Activated B cell treated with CpG ODN at 0.5 μM for 24 hours (primary cell): ENCODE measurements at places on chromosomes 5 and 9.

- no peaks in the 10 kb centered on the region for H3K36me3 ChIP-seq
- peaks cover 12% of the 10 kb centered on the region for H3K4me1 ChIP-seq
- no peak overlapping the region for H3K4me3 ChIP-seq
Observed at GRCh38 chr5:171634511-171634910, 151.1 kb upstream of the SMIM23 start.

DNA sequence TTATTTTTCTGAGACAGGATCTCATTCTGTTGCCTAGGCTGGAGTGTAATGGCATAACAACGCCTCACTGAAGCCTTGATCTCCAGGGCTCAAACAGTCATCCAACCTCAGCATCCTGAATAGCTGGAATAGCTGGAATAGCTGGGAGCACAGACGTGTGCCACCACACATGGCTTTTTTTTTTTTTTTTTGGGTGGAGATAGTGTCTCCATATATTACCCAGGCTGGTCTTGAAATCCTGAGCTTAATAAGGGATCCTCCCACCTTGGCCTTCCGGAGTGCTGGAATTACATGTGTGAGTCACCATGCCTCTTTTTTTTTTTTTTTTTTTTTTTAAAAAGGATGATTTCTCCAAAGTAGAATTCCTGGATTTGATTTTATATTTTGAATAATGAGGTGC lies 60.7 kb downstream of the NSD1 start:
- no peaks in the 10 kb centered on the region for H3K27me3 ChIP-seq
- no peak for DNase-seq
- no peak overlapping the region for H3K4me3 ChIP-seq
- no peak overlapping the region for H3K27ac ChIP-seq
- peaks cover 10% of the 10 kb centered on the region for H3K4me1 ChIP-seq
- peaks cover 56% of the 10 kb centered on the region for H3K36me3 ChIP-seq

DNA sequence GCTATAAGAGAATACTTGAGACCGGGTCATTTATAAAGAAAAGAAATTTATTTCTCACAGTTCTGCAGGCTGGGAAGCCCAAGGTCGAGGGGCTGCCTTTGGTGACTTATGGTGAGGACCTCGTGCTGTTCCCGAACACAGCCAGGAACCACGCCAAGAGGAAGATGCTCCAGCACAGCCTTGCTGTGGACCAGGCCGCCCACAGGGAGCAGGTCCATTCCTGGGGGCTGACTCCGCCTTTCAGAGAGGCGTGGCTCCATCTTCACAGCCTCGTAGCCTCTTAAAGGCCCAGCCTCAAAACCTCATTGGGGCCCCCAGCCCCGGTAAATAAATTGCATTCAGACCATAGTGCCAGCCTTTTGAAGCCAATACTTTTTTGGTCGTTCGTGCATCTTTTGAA lies 93.5 kb upstream of the CACNA1B start:
- peaks cover 33% of the 10 kb centered on the region for H3K36me3 ChIP-seq
- no peak for DNase-seq
- no peak overlapping the region for H3K4me3 ChIP-seq
- peaks cover 4% of the 10 kb centered on the region for H3K4me1 ChIP-seq
- no peak overlapping the region for H3K27ac ChIP-seq

DNA sequence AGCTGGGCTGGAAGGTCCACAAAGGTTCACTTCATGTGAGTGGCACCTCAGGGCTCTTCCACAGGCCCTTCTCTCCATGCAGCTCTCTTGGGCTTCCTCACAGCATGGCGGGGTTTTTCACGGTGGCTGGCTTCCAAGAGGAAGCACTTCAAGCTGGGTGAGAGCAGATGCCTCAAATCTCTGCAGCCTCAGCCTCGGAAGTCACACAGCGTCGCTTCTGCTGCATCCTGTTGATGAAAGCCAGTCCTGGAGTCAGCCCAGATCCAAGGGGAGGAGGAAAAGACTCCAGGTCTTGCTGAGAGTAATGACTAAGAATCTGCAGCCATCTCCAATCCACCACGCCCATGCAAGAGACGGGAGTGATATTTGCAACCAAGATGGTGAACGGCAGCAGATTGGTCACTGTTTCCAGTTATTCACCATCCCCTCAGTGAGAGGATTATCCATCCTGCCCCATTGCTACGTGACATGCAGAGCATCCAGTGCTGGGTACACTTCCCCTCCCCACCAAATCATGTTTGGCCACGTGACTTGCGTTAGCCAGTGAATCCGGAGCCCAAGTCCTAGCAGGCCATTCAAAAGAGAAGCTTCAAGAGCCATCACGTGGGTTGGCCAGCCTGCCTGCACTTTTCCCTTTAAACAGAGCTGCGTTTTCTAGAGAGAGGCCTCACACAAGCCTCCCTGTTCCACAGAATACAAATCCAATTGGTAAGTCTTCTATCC lies 173.9 kb downstream of the C9orf50 start:
- no peak overlapping the region for H3K4me3 ChIP-seq
- H3K27ac ChIP-seq, result no peak overlapping the region
- no peaks in the 10 kb centered on the region for H3K36me3 ChIP-seq
- H3K4me1 ChIP-seq, result no peaks in the 10 kb centered on the region
- H3K27me3 ChIP-seq, result peaks cover 22% of the 10 kb centered on the region
- no peak for DNase-seq

DNA sequence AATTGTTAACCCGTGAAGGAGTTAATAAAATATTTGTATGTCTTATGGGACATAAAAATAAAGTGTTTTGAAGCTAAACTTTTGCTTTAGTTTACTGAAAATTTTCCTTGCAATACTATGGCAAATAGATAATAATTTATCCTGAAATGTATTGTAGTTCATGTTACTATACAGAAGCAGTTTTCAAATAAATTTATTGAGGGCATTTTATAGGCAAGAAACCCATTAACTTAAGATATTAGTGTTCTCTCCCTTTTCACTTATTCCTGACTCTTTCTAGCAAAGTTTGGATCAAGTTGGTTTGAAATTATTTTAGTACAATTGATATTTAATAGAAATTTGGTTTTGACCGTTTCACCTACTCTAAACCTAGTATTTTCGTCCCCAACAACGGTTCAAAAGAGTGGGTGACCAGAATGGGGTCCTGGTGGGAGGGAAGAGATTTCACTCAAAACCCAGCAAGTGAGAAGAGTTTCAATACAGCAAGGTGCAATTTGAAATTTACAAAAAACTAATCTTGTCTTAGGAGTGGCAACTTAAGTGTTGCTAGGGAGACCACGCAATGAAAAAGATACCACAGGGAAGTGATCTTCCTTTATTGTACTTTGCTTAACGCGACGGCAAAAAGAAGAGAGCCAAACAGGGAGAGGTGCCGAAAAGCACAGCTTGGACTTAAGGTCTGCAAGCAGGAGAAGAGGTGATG lies 28.4 kb downstream of the NR2F1 start:
- peaks cover 13% of the 10 kb centered on the region for H3K4me1 ChIP-seq
- no peak for DNase-seq
- peaks cover 64% of the 10 kb centered on the region for H3K27me3 ChIP-seq
- no peak overlapping the region for H3K27ac ChIP-seq

GRCh38 chr9:96619491-96620180 lies at the start of gene CDC14B:
CDC14B (minus strand) TSS chr9:96619843; CDS start chr9:96619378, 465 bp downstream.
- peak; percentile 45 for DNase-seq
- H3K27ac ChIP-seq, result no peak within 1 kb of the TSS
- H3K36me3 ChIP-seq, result no peaks in the 10 kb centered on the region

DNA sequence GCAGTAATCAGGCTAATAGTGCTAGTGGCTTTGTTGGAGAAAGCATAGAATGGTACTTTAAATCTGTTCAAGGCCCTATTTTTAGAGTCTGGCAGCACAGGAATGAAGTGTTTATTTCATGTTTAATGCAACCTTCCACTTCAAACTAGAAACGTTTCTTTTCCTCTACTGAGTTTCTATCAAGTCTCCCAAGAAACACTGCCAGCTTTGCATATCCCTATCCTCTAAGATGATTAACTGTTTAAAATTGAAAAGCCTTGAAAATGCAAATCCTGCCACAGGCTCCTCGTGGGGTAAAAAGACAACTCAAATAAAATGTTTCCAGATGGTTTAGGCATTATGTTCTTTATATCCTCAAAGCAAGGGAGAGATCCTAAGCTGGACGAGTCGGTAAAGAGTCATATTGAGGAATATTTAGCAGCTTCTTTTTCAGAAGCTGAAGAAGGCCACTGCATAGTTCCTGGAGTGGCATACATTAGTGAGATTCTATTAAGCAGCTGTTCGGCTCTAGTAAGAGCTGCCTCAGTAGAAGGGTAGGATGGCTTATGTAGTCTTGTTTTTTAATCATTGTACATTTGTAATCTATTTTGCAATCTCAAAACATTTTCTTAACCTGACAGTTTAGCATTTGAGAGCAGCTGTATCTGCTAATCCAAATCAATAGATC lies 251.2 kb downstream of the CHSY3 start:
- no peak overlapping the region for H3K4me3 ChIP-seq
- no peaks in the 10 kb centered on the region for H3K27me3 ChIP-seq
- no peak for DNase-seq
- no peaks in the 10 kb centered on the region for H3K4me1 ChIP-seq
- H3K36me3 ChIP-seq, result no peaks in the 10 kb centered on the region

DNA sequence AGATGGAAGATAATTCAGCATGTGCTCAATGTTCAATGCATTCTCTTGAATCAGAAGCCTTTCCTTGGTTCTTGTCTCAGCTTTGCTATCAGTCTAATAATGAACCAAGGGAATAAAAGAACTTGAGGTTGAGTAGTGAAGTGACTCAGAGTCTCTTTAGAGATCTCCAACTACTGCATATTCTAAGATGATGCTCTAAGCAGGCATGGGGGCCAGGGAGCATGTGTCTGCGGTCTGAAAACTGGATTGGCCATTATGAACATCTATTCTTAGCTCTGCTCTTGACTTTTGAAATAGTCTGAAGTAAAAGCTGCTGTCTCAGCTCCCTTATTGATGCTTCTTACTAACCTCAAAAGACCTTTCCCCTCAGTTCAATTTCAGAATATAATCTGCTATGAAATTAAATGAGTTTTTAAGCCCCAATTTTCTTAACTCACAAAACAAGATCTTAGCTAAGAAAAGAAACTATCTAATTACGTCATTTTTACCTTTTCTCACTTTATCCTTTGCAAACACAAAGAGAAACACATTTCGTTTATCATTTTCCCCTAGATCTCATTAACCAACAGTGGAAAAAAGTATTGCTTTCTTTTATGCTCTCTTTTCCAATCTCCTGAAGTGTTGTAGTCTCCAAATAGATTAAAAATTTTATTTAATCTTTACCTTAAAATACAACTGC lies 44.8 kb downstream of the PLCXD3 start:
- no peak overlapping the region for H3K27ac ChIP-seq
- H3K36me3 ChIP-seq, result no peaks in the 10 kb centered on the region
- no peak for DNase-seq
- H3K4me1 ChIP-seq, result no peaks in the 10 kb centered on the region

DNA sequence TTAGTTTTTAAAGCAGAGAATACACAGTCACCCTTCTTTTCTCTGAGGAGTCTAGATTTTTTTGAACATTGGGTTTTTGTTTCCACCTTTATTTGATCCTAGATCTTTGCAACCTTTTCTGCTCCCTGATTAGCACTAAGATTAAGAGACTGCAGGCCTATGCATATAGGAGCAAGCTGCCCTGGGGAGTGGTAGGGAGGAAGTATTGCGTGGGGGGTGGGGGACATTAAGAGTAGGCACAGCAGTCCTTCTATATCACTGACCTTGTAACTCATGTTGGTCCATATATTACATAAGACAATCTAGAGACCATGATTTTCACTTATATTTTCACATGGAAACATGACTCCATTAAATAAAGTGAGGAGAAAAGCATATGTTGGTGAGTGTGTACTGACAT lies 149.1 kb downstream of the ADGRV1 start:
- H3K4me3 ChIP-seq, result no peak overlapping the region
- peaks cover 2% of the 10 kb centered on the region for H3K27me3 ChIP-seq
- no peaks in the 10 kb centered on the region for H3K36me3 ChIP-seq

- H3K4me3 ChIP-seq, result peak within 1 kb of the TSS; percentile 82
- no peak within 1 kb of the TSS for H3K27ac ChIP-seq
- H3K36me3 ChIP-seq, result no peaks in the 10 kb centered on the region
Observed at GRCh38 chr9:38068701-38069628, at the start of gene SHB. SHB (minus strand) TSS chr9:38069227; CDS start chr9:38068645, 582 bp downstream.

DNA sequence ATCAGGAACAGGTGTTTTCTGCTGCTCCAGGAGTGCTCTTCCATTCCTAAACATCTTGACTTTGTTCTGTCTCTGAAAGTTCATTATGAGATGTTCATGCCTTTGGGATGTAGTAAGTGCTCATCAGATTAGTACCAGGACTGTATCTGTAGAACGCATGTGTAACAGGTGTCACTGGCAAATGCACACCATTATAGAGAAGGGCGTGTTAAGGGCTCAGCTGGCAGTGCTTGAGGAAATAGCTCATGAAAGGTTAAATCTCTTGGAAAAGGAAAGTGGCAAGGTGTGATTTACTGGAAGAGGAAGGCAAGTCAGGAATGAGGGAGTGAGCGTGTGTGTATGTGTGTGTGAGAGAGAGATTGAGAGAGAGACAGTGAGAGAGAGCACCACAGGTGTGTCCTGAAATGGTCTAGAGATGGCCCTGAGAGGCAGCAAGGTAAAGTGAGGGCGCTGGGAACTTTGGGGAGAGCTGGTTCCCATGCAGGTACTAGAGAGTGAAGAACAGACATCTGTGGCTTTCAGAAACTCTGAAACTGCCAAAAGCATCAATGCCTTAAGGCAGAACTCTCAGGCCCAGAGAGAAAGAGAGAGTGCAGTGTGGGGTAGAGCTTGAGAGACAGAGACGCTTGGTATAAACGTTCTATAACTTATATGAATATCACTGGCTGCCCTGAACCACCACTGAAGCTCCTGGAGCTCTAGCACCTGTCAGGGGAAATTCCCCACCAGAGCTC lies 13.7 kb upstream of the CXCL14 start:
- DNase-seq, result no peak
- no peaks in the 10 kb centered on the region for H3K36me3 ChIP-seq
- no peak overlapping the region for H3K4me3 ChIP-seq

- H3K4me1 ChIP-seq, result no peaks in the 10 kb centered on the region
- no peaks in the 10 kb centered on the region for H3K36me3 ChIP-seq
- no peak for DNase-seq
- no peak overlapping the region for H3K4me3 ChIP-seq
Observed at GRCh38 chr5:101482931-101483330, 579.8 kb upstream of the ST8SIA4 start.

DNA sequence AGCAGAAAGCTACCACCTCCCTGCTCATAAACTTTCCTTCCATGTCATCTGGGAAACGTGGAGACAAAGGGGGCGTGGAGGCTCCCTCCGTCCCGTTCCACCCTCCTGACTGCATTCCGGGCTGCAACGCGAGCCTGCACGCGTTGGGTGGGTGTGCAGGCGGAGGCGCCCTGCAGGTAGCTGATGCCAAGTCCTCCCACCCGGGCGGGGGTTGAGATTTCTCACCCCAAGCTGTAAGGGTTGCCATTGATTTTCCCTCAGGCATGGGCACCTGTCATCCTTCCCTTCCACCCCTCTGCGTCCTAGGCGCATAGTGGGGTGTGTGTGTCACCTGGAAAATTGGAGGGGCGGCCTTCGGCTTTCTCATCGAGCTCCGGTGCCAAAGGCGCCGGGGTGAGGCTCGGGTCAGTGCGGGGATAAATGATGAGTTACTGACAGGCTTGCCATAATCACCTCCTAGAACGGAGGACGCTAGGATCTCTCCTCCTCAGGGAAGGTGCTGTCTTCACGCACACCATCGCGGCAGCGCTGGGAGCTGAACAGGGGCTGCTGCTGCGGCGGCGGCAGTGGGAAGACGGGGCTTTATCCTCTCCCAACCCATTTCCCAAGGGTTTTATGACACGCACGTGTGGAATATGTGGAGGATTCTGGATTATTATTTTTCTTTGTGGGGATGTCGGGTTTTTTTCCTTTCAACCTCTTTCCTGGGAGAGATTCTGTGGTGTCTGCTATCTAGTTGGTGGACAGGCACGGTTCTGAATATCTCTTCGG lies 973 bp downstream of the PLPPR1 start:
- no peaks in the 10 kb centered on the region for H3K36me3 ChIP-seq
- no peak overlapping the region for H3K27ac ChIP-seq
- peaks cover 47% of the 10 kb centered on the region for H3K27me3 ChIP-seq
- no peaks in the 10 kb centered on the region for H3K4me1 ChIP-seq
- DNase-seq, result no peak
- no peak overlapping the region for H3K4me3 ChIP-seq
